Activated effector memory CD4-positive, alpha-beta T cell treated with anti-CD3 and anti-CD28 coated beads, Interleukin-2, amount 50 U/mL, for 16 hours (primary cell): ENCODE measurements at places on chromosomes 1 and 21.

DNA sequence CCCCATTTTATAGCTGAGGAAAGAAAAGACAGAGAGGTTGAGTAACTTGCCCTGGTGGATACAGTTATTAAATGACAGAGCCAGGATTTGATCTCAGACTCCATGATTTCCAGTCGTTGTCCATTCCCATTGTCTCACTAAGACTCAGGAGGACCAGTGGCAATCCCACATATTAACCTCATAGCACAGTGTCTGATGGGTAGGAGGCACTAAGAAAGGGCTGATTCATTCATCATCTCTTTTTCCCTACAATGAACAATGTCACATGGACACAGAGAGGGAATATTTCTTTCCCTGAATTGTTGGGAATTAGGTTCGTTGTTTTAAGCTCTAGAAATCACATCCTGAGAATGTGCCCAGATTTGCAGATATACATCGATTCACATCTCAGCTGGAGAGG lies 99.9 kb downstream of the PBX1 start:
- no peak for DNase-seq

DNA sequence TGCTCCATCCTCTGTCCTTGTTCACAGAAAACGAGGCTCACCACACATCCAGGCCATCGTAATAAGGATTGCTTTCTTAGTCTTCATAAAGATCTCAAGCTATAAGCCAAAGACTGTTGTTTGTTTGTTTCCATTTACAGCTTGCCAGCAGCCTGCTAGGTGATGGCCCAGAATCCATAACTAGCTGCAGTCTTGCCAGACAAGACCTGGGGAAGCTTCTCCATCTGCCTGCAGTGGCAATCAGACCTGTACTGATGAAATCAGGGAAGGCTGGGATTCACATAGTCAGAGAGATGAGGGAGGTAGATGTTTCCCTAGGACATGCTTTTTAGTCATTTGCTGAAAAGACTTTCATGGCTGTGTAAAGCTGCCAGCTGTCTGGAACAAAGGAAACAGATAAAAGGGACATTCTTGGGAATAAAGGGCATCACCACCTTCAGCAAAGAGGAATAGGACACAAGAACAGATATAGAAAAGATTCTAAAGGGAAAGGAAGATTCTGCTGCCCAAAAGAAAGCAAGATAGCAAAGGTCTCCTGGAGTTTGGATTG lies 51.0 kb downstream of the MT1HL1 start:
- DNase-seq, result no peak

DNA sequence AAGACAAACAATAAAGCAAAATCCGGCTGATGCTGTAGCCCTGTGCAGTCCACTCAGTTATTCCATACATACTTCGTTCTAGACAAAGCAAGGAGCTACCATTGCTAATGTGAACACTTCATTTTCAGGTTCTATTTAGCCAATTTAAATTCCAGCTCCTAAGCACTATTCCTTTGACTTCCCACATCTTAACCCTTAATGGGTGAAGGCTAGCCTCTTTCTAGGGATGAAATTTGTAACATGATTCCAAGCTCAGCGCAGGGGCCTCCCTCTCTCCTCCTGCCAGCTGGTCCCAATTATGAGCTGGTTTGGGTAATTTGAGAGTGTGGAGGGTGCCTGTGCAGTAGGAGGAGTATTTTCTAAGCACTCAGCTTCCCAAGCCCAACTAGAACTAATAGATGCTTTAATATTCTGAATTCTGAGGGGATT lies 53.9 kb upstream of the PTGFRN start:
- no peak for DNase-seq

DNA sequence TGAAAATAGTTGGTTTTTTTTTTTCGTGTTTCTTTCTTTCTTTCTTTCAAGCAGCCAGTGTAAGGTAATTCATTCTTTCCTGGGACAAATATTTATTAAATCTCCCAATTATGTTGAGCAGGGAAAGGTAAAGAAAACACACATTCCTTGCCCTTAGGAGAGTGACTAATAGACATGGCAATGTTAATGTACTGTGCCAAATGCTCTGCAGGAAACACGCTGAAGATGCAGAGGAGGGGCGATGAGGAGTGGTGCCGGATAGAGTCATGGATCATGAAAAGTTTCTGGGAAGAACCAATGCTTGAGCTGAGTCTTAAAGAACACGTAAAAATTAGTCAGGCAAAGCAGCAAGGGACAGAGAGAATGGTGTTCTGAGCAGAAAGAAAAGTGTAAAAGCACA lies 199.2 kb downstream of the DNM3 start:
- DNase-seq, result no peak

DNA sequence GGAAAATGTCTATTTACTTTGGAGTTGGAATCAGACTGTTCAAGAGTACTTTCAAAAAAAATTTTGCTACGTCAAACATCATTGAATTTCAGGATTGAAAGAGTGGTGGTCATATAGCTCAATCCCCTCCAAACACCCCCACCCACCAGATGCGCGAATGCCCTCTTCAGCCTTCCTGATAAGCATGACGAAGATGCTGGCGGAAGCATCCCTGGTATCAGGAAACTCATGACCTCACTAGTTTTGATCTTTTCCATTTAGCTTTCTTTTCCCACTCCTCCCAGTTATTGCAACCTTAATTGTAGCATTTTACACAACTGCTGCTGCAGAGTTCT lies 104.4 kb downstream of the LEPR start:
- no peak for DNase-seq
